Fibroblast of lung (primary cell): ENCODE measurements at places on chromosomes 13 and 19. TPM values are rescaled to one million over a fixed set of nuclear protein-coding genes. Genes with fewer than 3 reads are reported as not detected.

The DCT gene
- total RNA-seq = under 0.01 and 0.17 TPM in 2 replicates

DNA sequence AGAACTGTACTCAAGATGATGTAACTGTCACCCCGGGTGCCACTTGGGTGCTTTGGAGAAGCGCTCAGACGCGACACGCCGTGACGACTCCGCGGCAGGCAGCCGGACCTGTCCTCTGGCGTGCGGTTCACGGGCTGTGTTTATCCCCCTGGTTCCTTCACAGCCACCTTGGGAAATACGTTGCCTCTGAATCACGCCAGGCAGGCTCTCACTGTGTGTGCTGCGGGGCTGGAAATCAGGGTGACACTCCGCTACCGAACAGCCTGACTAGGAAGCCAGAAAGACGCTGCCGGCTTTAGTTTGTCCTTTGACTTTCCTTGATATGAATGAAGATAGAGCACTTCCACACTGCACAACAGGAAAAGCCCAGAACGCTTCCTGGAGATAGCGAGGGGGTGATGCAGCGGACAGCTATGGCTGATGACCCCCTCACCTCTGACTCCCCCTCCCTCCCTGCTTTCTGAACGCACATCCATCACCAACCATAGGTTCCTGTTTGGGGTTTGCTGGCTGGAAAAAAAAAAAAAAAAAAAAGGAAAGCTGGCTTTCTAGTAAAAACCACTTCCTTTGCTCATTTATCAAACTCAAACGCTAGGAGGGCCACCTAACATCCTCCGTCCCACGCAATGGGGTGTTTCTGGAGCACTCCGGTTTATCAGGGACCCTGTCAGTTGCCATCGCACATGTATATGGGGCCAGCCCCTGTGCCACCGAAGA is 3.7 kb upstream of the GP6 start:
- H3K27ac ChIP-seq = no peak overlapping the region
- no peaks in the 10 kb centered on the region for H3K36me3 ChIP-seq
- H3K4me1 ChIP-seq = no peaks in the 10 kb centered on the region
- H3K27me3 ChIP-seq = no peaks in the 10 kb centered on the region
- DNase-seq = no peak
- no peak overlapping the region for H3K4me3 ChIP-seq

The LILRA1 gene
- not detected in 2 replicates for total RNA-seq

GRCh38 chr13:19862481-19863313 is 752 bp downstream of the ZMYM5 start:
- H3K36me3 ChIP-seq = no peaks in the 10 kb centered on the region
- H3K4me3 ChIP-seq = peak overlapping the region; percentile 91

DNA sequence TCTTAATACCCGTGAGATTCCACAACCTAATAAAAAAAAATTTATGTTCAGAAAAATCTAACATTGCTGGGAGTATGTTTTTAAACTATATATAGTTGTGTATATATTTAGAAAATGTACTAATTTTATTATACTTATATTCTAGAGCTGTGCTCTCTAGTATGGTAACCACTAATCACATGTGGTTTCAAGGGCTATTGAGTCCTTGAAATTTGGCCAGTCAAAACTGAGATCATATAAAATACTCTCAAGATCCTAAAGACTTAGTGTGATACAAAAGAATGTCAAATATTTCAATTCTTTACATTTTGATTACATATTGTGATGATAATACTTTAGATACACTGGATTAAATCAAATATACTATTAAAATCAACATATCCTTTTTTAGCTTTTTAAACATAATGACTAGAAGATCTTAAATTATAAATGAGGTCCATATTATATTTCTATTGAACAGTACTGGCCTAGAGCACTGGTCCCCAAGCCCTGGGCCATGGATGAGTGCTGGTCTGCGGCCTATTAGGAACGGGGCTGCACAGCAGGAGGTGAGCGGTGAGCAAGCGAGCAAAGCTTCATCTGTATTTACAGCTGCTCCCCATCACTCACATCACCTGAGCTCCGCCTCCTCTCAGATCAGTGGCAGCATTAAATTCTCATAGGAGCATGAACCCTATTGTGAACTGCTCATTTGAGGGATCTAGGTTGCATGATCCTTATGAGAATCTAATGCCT is 176.5 kb upstream of the NBEA start:
- no peak overlapping the region for H3K27ac ChIP-seq
- H3K4me1 ChIP-seq = no peaks in the 10 kb centered on the region
- no peaks in the 10 kb centered on the region for H3K27me3 ChIP-seq
- H3K4me3 ChIP-seq = no peak overlapping the region
- DNase-seq = no peak

DNA sequence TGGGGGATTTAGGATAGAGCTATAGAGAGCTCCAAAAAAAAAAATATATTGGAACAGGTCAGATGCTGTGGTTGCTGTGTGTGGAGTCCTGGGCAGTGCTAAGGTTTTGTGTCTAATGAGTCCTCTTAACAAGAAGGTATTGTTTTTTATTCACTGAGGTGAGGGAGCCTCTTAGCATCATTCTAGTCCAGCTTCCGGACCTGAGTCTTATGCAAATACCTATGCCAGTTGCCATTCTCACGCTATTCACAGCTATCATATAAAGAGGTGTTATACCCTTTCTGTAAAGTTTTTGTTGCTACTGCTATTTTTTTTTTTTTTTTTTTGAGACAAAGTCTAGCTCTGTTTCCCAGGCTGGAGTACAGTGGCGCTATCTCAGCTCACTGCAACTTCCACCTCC is 1.4 kb downstream of the NLRP2 start:
- H3K36me3 ChIP-seq = no peaks in the 10 kb centered on the region
- no peak overlapping the region for H3K27ac ChIP-seq
- DNase-seq = no peak
- H3K27me3 ChIP-seq = no peaks in the 10 kb centered on the region
- no peak overlapping the region for H3K4me3 ChIP-seq
- H3K4me1 ChIP-seq = no peaks in the 10 kb centered on the region

DNA sequence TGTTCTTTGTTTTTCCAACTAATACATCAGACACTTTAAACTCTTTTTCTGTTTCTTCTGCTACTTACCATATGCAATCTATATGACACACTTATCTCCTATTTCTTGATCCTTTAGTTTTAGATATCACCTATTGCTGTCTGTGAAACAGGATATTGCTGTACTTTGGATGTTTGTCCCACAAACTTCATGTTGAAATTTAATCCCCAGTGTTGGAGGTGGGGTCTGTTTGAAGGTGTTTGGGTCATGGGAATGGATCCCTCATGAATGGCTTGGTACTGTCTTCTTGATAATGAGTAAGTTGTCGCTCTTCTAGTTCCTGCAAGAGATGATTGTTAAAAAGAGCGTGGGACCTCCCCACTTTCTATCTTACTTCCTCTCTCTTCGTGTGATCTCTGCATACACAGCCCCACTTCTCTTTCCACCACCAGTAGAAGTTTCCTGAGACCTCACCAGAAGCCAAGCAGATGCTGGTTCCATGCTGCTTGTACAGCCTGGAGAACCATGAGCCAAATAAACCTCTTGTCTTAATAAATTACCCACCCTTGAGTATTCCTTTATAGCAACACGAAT is 244.2 kb downstream of the NHLRC3 start:
- H3K4me1 ChIP-seq = no peaks in the 10 kb centered on the region
- H3K36me3 ChIP-seq = no peaks in the 10 kb centered on the region
- no peak overlapping the region for H3K4me3 ChIP-seq
- no peak for DNase-seq
- H3K27me3 ChIP-seq = no peaks in the 10 kb centered on the region

The NFILZ gene
- total RNA-seq = not detected in 2 replicates

DNA sequence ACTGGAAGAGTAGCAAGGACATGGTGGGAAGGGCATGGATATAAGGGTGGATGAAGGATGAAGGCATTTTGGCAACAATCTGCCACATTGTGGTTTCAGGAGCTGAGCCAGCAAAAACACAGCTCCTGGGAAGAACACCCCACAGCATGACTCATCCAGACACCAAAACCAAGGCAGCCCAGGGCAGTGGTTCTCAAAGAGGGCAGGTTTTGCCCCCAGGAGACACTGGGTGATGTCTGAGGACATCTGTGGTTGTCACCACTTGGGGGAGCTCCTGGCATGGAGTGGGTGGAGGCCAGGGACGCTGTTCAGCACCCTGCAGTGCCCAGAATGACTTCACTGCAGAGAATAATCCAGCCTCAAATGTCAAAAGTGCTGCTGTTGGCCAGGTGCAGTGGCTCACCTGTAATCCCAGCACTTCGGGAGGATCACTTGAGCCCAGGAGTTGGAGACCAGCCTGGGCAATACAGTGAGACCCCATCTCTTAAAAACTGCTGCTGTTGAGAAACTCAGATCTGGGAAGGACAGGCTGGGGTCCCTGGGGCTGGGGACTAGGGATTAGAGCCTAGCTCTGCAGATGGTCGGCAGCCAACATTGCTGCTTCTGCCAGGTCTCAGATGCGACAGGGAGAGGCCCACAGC is 16.1 kb downstream of the ZFR2 start:
- no peak overlapping the region for H3K27ac ChIP-seq
- no peaks in the 10 kb centered on the region for H3K36me3 ChIP-seq
- H3K4me3 ChIP-seq = no peak overlapping the region

- H3K4me3 ChIP-seq = no peak overlapping the region
- no peaks in the 10 kb centered on the region for H3K36me3 ChIP-seq
- no peaks in the 10 kb centered on the region for H3K27me3 ChIP-seq
- H3K27ac ChIP-seq = no peak overlapping the region
Measured at GRCh38 chr13:109973279-109973678, 186.9 kb upstream of the IRS2 start.

The BRSK1 gene
- 3.9 and 5.1 TPM in 2 replicates for total RNA-seq

- H3K27ac ChIP-seq = peak overlapping the region; percentile 71
- DNase-seq = no peak
- no peaks in the 10 kb centered on the region for H3K27me3 ChIP-seq
- peak overlapping the region; percentile 91 for H3K4me3 ChIP-seq
- peaks cover 6% of the 10 kb centered on the region for H3K36me3 ChIP-seq
Measured at GRCh38 chr19:3184847-3185460, 776 bp upstream of the NCLN start.

DNA sequence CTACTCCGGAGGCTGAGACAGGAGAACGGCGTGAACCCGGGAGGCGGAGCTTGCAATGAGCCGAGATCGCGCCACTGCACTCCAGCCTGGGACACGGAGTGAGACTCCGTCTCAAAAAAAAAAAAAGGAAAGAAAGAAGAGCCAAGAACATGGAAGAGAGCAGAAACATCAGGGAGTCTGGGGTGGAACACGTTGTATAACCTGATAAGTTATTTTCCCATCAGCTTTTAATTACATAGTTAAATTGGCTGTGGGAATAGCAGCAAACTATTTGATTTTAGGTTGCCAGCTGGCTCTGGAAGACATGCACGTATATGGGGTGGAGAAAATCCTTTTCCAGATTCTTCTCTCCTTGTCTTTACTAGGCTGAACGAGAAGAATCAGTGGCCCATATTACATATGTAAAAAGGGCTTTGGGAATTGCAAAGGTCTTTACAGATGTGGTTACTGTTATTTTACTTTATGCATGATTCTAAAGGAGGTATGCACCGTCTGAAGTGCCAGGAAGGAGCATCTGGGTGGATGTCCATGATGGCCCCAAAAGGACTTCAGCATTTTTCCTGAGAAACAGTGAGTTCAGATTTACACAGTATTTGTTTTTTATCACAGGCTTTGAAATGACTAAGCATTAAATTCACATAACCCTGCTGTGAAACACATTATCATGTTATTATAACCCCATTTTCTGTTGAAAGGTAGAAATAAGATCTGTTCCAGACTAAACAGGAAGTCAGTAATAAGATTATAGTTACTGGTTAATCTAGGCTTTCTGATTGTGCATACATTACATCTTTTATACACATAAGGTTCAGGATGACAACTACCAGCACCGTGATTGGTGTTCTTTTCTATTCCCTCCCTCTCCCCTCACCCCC is 4.6 kb upstream of the NAA16 start:
- H3K4me1 ChIP-seq = peaks cover 2% of the 10 kb centered on the region
- no peaks in the 10 kb centered on the region for H3K36me3 ChIP-seq
- no peak for DNase-seq
- no peak overlapping the region for H3K4me3 ChIP-seq
- H3K27me3 ChIP-seq = no peaks in the 10 kb centered on the region

The ARHGAP45 gene
- 0.77 and 1.8 TPM in 2 replicates for total RNA-seq

DNA sequence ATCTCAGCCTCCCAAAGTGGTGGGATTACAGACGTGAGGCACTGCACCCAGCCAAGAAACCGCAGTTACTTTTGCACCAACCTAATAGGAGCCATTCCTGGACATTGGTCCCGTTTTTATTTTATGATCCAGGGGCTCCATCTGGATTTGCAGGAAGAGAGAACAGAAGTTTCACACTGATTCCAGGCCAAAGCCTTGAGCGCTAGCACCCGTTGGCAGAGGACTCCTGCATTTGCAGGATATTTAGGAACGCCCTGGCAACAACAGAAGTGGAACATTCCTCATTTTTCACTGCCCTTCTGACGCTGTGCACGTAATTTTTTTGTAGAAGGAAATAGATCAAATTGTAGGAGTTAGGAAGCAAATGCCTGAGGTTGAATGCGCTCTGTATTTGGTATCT is 11.7 kb upstream of the SULT2A1 start:
- DNase-seq = no peak
- H3K27ac ChIP-seq = no peak overlapping the region
- no peaks in the 10 kb centered on the region for H3K4me1 ChIP-seq
- H3K36me3 ChIP-seq = no peaks in the 10 kb centered on the region

DNA sequence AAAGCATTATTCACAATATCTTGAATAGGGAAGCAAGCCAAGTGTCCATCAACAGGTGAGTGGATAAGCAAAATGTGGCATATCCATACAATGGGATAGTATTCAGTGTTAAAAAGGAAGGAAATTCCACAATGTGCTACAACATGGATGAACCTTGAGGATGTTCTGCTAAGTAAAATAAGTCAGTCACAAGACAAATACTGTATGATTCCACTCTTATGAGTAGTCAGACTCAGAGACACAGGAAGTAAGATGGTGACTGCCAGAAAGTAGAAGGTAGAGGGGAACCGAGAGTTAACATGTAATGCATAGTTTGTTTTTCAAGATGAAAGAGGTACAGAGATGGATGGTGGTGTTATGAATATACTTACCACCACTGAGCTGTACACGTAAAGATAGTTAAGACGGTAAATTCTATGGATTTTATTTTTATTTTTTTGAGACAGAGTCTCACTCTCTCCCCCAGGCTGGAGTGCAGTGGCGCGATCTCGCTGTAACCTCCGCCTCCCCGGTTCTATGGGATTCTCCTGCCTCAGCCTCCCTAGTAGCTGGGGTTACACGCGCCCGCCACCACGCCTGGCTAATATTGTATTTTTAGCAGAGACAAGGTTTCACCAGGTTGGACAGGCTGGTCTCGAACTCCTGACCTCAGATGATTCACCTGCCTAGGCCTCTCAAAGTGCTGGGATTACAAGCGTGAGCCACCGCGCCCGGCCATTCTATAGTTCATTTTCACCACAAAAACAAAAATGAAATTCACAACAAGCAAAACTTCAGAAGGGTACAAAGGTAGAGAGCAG is 1.0 kb upstream of the CHAMP1 start:
- H3K4me3 ChIP-seq = peak overlapping the region; percentile 68
- peak overlapping the region; percentile 79 for H3K27ac ChIP-seq
- no peaks in the 10 kb centered on the region for H3K36me3 ChIP-seq
- peaks cover 6% of the 10 kb centered on the region for H3K4me1 ChIP-seq
- H3K27me3 ChIP-seq = no peaks in the 10 kb centered on the region
- no peak for DNase-seq
